Activated T-helper 2 cell treated with anti-CD3 and anti-CD28 coated beads, Interferon-gamma antibody, Interleukin-2, Interleukin-4, amounts not matched to agents 10 μg/mL and 5 μg/mL and 100 μg/mL, durations not matched to agents 14 hours and 24 hours and 36 hours (primary cell): ENCODE measurements at places on chromosomes 6 and 20. TPM values are rescaled to one million over a fixed set of nuclear protein-coding genes. Genes with fewer than 3 reads are reported as not detected.

The ECT2L gene
- not detected in 2 replicates for total RNA-seq

GRCh38 chr20:62858058-62858830 lies 3.4 kb downstream of the TCFL5 start:
- no peak for DNase-seq
- peaks cover 9% of the 10 kb centered on the region for H3K4me1 ChIP-seq
- no peak overlapping the region for H3K27ac ChIP-seq
- peaks cover 11% of the 10 kb centered on the region for H3K27me3 ChIP-seq
- H3K4me3 ChIP-seq = no peak overlapping the region

- DNase-seq = no peak
- peaks cover 4% of the 10 kb centered on the region for H3K4me1 ChIP-seq
- H3K27me3 ChIP-seq = no peaks in the 10 kb centered on the region
- H3K36me3 ChIP-seq = peaks cover 8% of the 10 kb centered on the region
- H3K4me3 ChIP-seq = no peak overlapping the region
- H3K27ac ChIP-seq = no peak overlapping the region
These were observed 133.2 kb downstream of the B3GAT2 start for GRCh38 chr6:70823651-70824050.

DNA sequence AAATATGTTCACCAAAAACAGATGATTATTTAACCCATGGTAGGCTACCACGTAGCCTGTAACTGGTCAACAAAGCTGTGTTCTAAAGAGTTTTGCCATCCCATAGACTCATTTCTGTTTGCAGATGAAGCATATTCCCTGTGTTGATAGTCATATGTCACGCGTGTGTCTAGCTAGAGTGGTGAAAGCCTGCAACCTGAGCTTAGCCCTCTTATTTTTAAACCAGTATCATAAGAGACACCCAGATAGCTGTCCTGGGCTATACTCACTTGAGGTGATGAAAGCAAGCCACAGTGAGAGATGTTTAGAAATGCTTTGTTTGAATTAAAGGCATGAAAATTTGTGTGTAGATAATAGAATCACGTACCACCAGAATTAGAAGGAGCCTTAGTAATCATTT lies 307.8 kb downstream of the ZFAND3 start:
- no peaks in the 10 kb centered on the region for H3K27me3 ChIP-seq
- H3K4me3 ChIP-seq = no peak overlapping the region
- DNase-seq = no peak
- peaks cover 7% of the 10 kb centered on the region for H3K36me3 ChIP-seq
- H3K27ac ChIP-seq = no peak overlapping the region

GRCh38 chr6:15901141-15902115 lies 227.5 kb upstream of the MYLIP start:
- DNase-seq = peak; percentile 64
- H3K36me3 ChIP-seq = peaks cover 18% of the 10 kb centered on the region
- H3K27me3 ChIP-seq = no peaks in the 10 kb centered on the region
- peaks cover 69% of the 10 kb centered on the region for H3K4me1 ChIP-seq
